ENCODE measurements at places on chromosomes 2 and 18.

- no peak for DNase-seq
Measured at GRCh38 chr2:196166876-196167275, 4.5 kb downstream of the STK17B start.

- no peak for DNase-seq
Measured at GRCh38 chr18:76099931-76100457, 395.0 kb downstream of the ZNF516 start.

DNA sequence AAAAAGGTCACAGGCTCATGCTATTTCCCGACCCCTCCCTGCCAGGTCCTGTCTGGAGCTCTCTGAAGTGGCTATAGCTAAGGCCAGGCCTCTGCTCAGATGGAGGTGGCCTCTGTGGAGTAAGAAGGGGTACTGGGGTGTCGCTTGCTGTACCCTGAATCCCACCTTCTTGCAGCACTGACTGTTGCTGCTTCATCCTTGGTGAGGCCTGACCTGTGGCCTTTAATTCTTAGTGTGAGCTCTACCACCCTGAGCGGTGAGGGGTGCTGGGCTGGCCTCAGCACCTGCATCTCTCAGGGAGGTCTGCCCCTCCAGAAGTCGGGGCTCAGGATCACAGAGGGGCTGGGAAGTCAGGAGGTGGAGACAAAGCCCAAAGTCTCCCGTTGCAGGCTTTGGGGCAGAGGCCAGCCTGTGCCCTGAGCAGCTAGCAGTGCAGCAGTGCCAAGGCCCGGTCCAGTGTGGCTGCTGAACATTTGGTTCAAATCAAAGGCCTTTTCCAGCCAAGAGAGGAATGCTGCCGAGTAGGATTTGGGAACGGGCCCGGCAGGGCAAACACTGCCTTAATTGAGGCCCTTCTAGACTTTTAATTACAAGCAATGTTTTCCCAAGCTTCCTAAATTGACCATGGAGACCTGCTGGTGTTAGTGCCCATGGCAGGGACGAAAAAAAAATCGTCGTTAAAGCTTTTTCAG is 133.5 kb upstream of the HAAO start:
- DNase-seq = no peak

GRCh38 chr2:109530712-109531111 is 83.1 kb downstream of the SEPTIN10 start:
- no peak for DNase-seq

DNA sequence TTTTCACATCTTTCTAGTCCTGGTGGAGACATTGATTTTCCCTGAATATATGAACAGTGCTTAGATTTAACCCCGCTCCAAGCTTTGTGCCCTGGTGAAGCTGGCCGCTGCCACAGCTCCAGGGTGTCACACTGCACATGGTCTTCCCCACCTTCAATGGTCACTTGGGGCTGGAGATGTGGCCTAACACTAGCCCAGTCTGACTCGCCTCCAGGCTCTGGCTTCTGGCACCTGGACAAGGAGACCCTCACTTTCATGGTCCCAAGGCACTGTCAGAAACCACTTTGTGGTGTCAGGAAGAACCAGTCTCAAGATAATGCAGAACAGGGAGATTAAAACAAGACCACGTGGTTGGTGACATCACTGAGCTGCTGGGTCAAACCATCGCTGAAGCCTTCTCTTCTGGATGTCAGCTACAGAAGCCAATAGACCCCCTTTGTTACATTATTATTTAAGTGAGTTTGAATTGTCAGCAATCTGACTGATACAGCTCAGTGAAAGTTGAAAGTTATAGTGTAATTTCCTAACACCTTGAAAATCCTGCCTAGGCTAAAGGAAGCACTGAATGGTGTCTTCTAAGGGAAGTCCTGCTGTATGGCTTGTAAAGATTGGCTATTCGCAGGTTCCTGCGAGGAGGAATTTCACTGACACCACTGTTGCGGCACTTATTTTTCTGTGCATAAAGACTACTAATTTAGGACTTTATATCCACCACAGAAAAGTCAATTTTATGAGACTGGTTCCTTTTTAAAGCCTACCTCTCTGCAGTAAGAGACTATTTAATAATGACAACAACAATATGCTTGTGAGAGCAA is 55.0 kb upstream of the CTDP1 start:
- no peak for DNase-seq

GRCh38 chr18:3014503-3015203 is 1.7 kb upstream of the LPIN2 start:
- DNase-seq = no peak

GRCh38 chr2:207983641-207984042 is 41.7 kb downstream of the PLEKHM3 start:
- no peak for DNase-seq
